NCI-H510A treated with DMSO at 0.1 percent for 48 hours (cell line): ENCODE measurements at places on chromosomes 1 and 21.

GRCh38 chr21:14686466-14687267 is 140.6 kb upstream of the SAMSN1 start:
- DNase-seq: no peak

DNA sequence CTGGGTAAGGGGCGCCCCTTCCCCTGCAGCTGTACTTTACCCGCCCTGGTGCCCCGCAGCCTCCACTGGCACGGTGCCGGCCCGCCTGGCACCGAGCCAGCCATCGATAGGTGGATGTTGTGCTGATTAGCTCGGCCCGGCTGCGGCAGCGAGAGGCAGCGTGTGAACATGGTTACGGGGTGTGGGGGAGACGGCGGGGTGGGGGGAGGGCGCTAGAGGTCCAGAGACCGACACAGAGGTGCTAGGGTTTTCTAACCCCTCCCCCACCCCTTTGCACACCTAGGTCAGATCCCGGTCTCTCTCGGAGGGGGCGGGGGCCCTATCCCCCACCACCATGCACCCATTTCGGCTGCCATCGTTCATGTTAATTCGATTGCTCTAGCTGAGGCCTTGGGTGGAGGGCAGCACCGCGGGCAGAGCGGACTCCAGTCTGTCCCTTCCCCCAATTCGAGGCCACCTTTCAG is 6.7 kb downstream of the EFNA4 start:
- peak; percentile 60 for DNase-seq

GRCh38 chr1:17184161-17184665 is 20.7 kb upstream of the PADI1 start:
- DNase-seq: no peak

DNA sequence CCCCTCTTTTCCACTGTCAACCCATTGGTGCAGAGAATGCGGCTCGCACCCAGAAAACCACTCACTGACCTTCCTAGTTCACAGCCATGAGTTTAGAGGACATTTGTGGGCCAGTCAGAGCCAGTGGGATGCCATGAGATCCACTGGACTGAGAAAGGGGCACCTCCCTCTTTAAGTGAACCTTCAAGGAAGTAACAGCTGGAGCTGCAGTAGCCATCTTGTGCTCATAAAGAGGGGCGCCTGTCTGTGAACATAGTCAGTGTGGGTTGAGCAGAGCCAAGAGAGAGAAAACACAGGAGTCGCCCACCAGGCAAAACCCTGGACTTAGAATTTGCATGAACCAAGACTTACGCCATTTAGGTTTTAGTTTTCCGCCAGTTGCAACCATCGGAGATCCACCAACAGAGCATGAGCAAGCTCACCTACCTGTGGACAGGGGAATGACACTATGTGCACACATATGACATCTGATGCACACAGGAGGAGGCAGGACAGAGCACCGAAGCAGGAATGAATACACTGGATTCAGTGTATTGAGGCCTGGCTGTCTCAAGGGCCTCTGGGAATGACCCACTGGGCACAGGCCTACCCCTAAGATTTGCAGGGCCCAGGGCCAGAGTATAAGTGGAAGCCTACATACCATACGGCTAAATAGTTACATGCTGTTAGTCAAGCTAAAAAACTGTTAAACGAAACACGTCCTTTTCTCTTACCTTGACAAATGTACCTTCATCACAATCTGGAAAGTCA is 151.6 kb downstream of the GRIK3 start:
- DNase-seq: no peak

GRCh38 chr1:219261454-219261853 is 87.8 kb downstream of the LYPLAL1 start:
- DNase-seq: no peak

DNA sequence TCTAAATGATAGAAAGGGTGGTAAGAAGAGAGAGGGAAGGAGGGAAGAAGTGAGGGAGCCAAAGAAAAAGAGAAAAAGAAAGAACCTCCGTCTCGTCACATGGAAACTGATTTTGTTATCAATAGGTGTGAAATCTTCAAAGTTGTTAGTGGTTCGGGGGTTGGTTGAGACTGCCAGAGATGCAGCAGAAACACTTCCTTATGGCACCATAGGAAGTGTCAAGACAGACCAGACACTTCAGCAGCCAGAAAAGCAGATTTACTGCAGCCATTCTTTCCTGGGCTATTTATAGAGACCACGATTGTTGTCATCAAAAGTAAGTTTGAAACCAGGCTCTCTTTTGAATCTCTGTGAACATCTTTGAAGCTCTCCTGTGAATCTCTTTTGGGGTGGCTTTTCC is 150.5 kb downstream of the PLPPR5 start:
- no peak for DNase-seq

DNA sequence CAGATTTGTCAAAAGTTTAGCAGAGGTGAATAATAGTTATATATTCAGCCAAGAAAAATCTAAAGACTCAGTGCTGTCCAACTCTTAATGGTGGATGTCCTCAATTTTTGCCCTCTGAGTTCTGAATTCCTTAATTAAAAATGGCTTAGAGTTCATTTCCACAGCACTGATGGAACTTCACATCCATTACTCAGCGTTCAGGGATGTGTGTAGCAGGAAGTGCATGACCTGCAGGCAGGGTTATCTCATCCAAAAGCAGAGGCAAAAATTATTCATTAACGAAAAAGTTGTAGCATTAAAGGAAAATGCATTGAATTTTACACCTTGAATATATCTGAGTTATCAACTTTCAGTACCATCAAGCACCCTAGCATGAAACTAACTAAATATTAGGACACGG is 96.7 kb downstream of the ZP4 start:
- no peak for DNase-seq

DNA sequence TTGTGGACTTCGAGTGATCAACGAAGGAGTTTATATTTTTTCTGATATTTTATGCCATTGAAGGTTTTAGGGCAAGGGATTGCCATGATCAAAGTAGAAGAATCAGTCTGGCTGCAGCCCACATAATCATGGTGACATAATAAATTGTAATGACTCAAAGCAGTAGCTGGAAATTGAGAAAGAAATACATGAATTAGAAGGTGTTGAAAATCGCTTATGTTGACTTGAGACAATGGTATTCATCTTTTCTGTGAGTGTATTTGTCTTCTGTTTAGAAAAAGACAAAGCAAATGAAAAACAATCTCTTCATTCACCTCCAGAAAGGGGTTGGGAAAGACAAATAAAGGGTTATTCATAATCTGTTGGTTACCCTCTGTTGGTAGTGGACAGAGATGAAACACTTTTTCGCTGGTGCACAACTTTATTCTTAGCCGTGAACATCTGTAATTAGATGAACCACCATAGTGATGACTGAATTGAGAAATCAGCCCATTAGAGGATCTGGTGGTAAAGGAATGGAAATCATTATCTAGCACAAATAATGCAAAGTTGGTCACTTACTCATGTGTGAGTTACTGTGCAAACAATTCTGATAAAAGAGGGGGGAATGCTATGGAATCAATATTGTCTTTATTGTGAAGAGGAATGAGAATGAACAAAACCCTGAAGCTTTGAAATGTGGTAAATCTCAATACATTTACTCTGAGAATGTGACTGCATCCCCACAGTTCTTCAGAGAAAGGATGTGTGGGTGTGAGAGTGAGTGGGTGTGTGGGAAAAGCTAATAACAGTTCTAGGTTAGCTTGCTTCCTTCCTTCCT is 121.8 kb downstream of the NTNG1 start:
- no peak for DNase-seq

- DNase-seq: no peak
Observed at GRCh38 chr1:83725735-83726360, 273.1 kb downstream of the TTLL7 start.

- peak; percentile 89 for DNase-seq
Observed at GRCh38 chr1:81237473-81238089, 563.2 kb upstream of the ADGRL2 start.

DNA sequence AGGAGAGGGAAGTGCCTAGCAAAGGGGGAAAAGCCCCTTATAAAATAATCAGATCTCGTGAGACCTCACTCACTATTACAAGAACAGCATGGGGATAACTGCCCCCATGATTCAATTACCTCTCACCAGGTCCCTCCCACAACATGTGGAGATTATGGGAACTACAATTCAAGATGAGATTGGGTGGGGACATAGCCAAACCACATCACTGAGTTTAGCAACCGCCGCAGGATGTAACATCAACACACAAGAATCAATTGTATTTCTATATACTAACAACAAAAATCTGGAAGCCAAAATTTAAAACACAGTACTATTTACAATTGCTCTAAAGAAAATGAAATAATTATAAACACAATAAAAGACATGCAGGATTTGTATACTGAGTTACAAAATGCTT is 21.9 kb downstream of the DIRAS3 start:
- DNase-seq: no peak

DNA sequence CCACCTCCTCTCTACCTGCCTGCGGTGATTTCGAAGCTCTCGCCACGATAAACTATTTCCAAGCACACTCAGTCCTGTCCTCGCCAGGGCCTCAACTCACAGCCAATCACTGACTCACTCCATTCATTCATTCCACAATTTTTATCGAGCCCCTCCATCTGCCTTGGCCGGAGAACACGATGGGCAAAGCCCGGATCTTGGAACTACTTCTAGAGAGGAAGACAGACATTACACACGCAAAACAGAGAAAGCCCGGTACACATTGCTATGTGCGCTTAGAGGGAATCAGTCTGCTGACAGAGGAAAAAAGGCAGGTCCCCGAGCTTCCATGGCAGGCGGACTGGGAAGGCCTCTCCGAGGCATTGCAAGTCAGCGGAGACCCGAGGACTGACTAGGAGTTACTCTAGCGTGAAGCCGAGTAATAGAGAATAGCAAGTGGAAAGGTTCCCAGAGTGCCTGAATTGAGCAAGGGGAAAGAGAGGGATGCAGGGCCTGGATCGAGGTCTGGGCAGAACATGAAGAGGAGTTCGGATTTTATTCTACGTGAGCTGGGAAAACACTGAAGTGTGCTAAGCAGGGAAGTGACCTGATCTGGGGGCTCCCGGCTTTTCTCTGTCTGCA is 54.2 kb upstream of the DNAJC6 start:
- DNase-seq: peak; percentile 85

GRCh38 chr1:37817481-37817880 is 9.5 kb upstream of the YRDC start:
- DNase-seq: peak; percentile 71

- no peak for DNase-seq
Observed at GRCh38 chr1:246638941-246639655, 72.8 kb downstream of the CNST start.

DNA sequence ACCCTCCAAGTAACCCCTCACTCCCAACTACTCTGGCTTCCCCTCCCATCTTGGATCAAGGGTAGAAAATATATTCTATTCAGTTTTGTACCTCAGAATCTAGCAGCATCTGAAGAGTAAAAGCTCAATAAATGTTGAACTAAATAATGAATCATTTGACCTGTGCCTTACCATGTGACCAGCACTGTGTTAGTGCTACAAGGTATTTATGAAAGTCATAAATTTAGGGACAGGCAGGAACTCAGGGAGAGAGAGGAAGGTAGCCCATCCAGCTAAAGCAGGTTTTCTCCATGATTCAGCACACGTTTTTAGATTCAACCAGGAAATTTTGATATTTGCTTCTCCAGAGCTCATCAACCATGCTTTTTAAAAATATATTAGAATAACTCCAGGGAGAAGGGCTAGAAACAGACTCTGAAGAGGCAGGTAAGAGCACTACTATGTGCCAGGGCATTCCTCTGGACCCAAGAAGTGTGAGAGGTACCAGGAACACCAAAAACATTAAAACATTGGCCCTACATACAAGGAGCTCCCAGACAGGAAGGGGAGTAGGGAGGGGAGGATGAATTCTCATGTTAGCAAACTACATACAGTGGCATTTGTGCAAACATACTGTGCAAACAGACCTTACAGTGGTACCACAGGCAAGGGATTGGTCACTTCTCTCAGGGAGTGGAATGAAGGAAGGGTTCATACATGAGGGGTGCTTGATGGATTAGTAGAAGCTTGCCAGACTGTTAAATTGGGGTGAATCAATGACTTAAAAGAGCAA is 64.3 kb downstream of the FYB2 start:
- DNase-seq: no peak

DNA sequence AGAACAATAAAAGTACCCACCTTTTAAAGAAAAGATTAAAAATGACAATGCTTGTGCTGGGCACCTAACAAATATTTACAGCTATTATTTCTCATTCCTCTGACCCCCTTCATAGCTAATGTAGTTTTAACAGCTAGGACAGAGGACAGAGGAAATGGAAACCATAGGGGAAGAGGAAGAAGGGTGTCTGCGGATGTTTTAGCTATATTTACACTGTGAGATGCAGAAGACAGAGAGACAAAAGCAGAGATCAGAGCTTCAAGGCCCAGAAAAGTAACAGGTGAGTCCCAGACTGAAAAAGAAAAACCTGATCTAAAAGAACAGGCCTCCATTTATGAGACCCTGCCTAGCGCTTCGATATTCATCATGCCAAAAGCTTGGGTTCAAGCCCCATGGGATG is 72.0 kb downstream of the ZNF281 start:
- no peak for DNase-seq

DNA sequence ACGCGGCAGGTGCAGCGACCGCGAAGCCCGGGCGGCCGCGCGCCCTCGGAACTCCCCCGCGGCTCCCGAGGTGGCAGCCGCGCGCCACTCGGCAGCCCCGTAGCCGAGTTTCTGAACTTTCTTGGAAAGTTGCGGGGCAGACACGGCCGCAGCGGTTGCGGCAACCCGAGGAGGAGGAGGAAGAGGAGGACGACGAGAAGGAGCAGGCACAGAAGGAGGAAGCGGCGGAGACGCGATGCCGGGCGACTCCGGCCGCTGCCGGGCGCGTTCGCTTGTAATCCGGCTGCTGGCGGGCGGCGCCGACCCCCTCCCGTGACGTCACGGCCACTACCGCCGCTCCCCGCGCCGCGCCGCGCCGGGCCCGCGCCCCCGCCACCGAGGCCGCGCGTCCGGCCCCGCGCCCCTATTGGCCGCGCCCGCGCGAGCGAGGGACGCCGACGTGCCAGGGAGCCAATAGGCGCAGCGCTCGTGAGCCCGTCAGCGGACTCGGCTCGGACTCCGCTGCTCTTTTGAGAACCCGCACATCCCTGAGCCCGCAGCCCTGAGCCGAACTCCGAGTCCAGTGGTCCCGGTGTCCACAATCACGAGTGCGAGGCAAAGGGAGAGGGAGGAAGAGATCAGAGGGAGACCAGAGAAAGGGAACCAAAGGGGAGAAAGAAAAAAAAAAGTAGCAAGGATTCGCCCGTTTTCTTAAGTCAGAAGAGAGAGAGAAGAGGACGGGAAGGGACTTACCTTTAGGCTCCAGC is 736 bp upstream of the BARHL2 start:
- DNase-seq: peak; percentile 85

DNA sequence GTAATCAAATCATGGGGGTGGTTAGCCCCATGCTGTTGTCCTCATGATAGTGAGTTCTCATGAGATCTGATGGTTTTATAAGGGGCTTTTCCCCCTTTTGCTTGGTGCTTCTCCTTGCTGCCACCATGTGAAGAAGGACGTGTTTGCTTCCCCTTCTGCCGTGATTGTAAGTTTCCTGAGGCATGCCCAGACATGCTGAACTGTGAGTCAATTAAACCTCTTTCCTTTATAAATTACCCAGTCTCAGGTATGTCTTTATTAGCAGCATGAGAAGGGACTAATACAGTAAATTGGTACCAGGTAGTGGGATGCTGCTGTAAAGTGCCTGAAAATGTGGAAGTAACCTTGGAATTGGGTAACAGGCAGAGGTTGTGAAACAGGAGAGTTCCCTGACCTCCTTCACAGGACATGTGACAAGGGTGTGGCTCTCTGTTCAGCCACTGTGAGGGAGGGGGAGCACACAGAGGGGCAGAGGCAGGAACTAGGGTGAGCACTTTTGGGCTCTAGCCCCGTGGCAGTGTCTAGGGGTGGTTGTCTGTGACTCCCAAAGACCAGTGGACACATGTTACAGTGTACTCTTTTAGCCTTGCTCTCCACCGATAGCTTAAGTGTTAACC is 105.3 kb downstream of the BACH1 start:
- no peak for DNase-seq

GRCh38 chr1:207029701-207030521 is 2.6 kb downstream of the C1orf116 start:
- no peak for DNase-seq
